ENCODE measurements at places on chromosomes 6 and 20.
A peak's percentile ranks its signal among the peaks of the same experiment; 100 is the strongest.

- DNase-seq = no peak
Measured at GRCh38 chr20:21511850-21512633, 1.8 kb downstream of the NKX2-2 start.

DNA sequence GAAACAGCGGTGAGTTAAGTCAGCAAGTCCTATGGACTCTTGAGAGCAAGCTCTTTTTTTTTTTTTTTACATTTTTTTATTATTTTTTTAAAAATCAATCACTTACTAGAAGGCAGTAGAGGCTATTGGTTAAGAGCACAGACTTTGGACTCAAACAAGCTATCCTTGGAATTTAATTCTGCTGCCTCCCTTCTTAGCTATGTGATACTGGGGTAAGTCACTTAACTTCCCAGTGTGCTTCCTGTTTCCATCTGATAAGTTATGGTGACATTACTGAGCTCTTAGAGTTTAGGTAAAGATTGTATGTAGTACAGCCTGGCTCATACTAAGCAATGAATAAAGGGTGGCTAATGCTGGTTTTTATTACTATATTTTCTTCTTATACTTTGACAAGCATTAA lies 770.5 kb upstream of the FLRT3 start:
- DNase-seq = no peak

- no peak for DNase-seq
Measured at GRCh38 chr20:34689486-34689885, 12.6 kb upstream of the PIGU start.

- DNase-seq = no peak
Measured at GRCh38 chr6:95819939-95820338, 195.8 kb upstream of the FUT9 start.

GRCh38 chr20:58941471-58941870 lies 39.6 kb upstream of the NELFCD start:
- DNase-seq = no peak

- no peak for DNase-seq
Measured at GRCh38 chr6:44388135-44388487, 605 bp downstream of the CDC5L start.

GRCh38 chr6:155510879-155511278 lies 55.2 kb upstream of the NOX3 start:
- DNase-seq = no peak

GRCh38 chr20:17505636-17506517 lies 25.3 kb downstream of the BFSP1 start:
- peak; percentile 17 for DNase-seq

DNA sequence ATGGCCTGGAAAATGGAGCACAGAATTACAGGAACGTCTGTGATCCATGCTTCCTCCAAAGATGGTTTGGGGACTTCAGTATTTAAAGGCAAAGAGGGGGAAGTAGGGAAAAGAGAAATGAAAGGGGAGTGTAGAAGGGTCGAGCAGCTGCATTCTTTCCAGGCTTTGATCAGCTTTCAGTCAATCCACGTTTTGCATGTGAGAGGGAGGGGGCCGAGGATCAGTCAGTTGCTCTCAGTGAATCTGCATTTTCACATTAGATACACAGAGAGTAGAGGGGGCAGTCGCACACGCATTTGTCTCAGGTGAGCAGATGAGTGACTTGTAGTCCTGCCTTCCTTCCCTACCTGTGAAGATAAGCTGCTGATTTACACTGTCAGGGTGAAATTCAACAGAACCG lies 78.8 kb downstream of the FOXF2 start:
- DNase-seq = no peak

DNA sequence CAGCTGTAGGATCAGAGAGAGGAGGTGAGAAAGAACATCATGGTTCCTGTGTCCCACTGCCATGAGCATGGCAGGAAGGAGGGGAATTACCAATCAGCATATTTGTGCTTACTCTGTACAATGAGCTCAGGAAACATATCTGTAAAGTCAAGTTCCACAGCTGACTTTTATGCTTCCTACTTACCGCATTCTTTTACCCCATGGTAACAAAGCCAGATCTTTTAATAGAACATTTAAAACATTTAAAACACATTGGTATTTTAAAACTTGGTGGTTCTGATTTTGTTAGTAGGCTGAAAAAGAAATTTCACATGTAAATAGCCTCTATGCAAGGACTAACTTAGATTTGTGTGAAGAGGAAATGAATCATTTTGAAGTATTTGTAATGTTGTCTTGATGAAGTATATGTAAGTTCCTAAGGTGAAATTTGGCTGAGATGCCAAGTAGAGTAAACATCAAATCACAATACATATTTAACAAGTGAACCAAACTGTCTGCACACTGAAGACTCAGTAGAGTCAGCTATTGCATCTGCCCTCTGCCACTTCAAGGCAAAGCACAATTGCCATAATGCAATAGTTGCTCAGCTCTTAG lies 114.7 kb downstream of the GJA10 start:
- DNase-seq = peak; percentile 54

- no peak for DNase-seq
Measured at GRCh38 chr20:31581391-31581790, 23.7 kb upstream of the ID1 start.

GRCh38 chr20:1883986-1884385 lies 11.2 kb upstream of the SIRPA start:
- DNase-seq = no peak

DNA sequence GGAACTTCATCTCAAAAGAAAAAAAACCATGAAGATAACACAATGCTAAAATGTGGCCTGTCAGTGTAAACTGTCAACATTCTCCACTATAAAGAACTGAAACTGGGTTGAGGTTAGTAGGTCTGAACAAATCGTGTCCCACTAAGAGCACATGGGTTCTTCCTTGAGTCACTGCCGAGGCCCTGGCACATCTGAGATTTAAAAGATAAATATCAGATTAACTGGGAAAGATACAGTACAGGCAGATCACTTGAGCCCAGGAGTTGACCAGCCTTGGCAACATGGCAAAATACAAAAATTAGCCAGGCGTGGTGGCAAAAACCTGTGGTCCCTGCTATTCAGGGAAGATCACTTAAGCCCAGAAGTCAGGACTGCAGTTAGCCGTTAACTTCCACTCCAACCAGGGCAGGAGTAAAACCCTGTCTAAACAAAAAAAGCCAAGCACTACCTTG lies 5.6 kb downstream of the EEF1A1 start:
- DNase-seq = no peak

- DNase-seq = no peak
Measured at GRCh38 chr6:167240034-167240541, 51.0 kb upstream of the UNC93A start.

- DNase-seq = peak; percentile 94
Measured at GRCh38 chr6:111573892-111574797, 31.5 kb downstream of the TRAF3IP2 start.

- DNase-seq = no peak
Measured at GRCh38 chr6:132527791-132528190, 10.3 kb upstream of the TAAR9 start.

DNA sequence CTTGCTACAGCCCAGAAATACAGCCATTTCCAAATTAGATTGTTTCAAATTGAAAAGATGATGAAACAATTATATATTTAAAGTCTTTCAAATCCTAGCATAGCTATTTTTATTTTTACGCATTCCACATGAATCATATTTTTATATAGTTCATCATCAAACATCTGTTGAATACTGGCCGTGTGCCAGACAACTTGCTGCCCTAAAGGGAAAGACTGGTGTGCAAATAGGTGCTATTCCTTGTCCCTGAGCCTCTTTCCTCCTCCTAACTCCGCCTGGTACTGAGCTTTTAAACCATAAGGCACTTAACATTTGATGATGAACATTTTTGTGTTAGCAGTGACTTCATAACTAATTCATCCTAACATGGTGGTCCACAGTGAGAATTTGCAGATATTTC lies 18.7 kb upstream of the PLCG1 start:
- DNase-seq = no peak

DNA sequence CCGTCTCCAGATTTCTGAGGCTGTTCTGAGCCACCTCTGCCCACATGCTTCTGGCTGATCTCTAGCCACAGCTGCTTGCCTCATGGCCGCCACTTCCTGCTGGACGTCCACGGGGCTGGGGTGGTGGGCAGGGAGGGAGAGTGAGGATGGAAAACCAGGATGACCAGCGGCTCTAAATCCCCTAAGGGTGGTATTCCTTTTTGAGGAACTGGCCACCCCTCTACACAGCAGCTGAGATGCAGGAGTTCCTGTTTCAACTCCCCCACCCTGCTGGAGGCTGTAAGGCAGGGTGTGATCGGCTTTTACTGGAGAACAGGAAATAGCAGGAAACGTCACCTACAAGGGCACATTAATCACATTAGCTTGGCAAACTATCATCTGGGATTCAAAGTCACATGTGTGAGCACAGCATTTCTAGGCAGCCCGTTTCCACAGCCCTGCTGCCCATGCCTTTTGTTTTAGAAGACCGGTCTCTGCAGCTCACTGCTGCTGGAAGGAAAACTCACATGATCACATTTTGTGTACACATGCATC lies 181.6 kb upstream of the ECI2 start:
- DNase-seq = peak; percentile 70

DNA sequence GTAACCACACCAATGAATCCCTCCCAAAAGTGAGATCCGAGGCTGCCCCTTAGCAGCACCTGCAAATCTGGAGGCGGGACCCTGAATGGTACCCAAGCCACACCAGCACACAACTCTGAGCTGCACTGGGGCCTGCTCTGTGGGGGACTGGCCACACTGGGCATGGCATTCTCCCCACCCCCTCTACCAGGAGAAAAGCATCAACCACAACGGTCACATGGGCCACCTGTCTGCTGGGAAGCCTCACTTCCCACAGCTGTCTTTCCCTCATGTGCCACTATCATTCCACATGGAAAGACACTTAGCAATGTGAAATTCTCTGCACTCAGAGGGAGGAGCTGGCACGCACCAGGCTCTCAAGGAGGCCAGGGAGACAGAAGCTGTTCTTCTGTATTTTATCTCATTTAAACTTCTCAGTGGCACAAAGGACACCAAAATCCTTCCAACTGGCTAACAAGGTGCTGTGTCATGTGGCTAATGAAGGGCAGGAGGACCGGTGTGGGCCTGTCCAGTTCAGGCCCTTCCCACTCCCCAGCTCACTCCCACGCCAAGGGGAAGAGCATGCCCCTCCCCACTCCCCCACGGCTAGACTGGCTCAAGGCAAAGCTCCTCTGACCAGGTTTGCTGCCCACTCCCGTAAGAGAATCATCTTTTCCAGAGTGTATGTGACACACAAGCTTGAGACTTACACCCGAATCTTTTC lies 19.0 kb downstream of the YTHDF1 start:
- DNase-seq = no peak

GRCh38 chr6:159809149-159809548 lies 9.1 kb downstream of the PNLDC1 start:
- no peak for DNase-seq

- peak; percentile 48 for DNase-seq
Measured at GRCh38 chr20:17533396-17533795, 2.2 kb upstream of the BFSP1 start.

DNA sequence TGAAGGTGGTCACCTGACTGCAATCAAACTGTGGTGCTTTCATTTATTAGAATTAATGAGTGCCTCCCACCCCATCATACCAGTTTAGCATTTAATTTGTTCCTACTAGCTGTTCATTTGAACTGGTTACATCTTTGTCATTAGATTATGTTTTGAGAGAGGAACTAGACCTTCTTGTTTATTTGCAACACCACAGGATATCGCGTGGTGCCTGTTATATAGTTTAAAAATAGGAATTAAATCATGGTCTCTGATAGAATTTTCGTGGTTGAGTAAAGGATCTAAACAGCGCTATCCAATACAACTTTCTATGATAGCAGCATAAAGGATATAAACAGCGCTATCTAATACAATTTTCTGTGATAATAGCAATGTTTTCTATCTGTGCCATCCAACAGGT lies 2.8 kb downstream of the RPRD1B start:
- no peak for DNase-seq

Data from astrocyte of the spinal cord (primary cell).